ENCODE measurements at places on chromosomes 1 and 21. TPM values are rescaled to one million over a fixed set of nuclear protein-coding genes. Genes with fewer than 3 reads are reported as not detected.

GRCh38 chr1:53214376-53214940, 6.0 kb downstream of the CZIB start:
- no peak overlapping the region for H3K27ac ChIP-seq
- no peak for DNase-seq
- no peak overlapping the region for H3K4me3 ChIP-seq
- H3K36me3 ChIP-seq: 0 out of 2 replicates have a peak, but pooled peaks cover 5% of the 10 kb centered on the region

GRCh38 chr1:107359472-107360241, 218.8 kb downstream of the NTNG1 start:
- no peaks in the 10 kb centered on the region for H3K27me3 ChIP-seq
- H3K4me1 ChIP-seq: no peaks in the 10 kb centered on the region
- no peak overlapping the region for H3K4me3 ChIP-seq
- no peaks in the 10 kb centered on the region for H3K36me3 ChIP-seq

Gene PPFIA4
- 5.0 TPM for total RNA-seq

GRCh38 chr1:212098310-212098709, 62.8 kb downstream of the DTL start:
- H3K27ac ChIP-seq: no peak overlapping the region
- no peaks in the 10 kb centered on the region for H3K27me3 ChIP-seq
- H3K4me1 ChIP-seq: no peaks in the 10 kb centered on the region
- H3K4me3 ChIP-seq: no peak overlapping the region
- no peak for DNase-seq

GRCh38 chr1:225835856-225836255, 25.9 kb downstream of the EPHX1 start:
- no peak for DNase-seq
- H3K27ac ChIP-seq: no peak overlapping the region
- H3K4me1 ChIP-seq: no peaks in the 10 kb centered on the region
- peaks cover 40% of the 10 kb centered on the region for H3K36me3 ChIP-seq

Measured in PC-9 (cell line).